GM12891 (cell line): ENCODE measurements at places on chromosomes 1 and 21.

DNA sequence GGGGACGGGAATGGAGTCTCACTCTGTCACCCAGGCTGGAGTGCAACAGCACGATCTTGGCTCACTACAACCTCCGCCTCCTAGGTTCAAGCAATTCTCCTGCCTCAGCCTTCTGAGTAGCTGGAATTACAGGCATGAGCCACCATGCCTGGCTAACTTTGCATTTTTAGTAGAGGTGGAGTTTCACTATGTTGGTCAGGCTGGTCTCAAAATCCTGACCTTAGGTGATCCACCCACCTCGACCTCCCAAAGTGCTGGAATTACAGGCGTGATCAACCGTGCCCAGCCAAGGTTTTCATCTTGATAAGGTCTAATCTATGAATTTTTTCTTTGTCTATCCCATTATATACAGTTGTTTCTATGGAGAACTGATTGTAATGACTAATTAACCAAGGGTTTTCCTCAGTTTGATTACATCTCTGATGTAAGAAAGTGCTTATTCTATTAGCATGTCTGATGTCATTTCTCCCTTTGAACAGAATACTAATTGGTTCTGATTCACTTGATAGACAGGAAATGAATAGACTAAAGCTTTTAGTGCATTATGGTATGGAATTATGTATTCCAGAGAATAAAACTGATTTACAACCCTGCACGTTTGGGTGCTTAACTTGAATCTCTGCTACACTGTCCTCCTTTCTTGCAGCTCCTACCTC is 11.9 kb downstream of the PACC1 start:
- DNase-seq = no peak

GRCh38 chr1:220924331-220924970 is 45.2 kb downstream of the HLX start:
- no peak for DNase-seq

DNA sequence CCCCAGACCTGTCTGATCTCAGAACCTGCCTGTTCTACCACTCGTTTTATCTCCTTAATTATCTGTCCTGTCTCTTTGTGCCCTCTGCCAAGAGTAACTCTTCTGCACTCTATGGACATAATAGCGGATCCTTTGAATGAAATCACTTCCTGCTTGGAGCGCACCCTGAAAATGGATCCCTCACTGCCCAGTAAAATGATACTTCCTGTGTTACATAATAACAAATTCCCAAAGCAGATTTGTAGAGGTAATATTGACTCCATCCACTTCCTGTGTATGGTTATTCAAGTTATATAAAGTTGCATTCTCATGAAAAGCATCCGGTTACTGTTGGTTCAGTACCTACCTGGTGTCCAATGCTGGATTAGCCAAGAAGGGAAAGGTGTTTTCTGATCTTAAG is 246.0 kb downstream of the TRABD2B start:
- DNase-seq = no peak

- no peak for DNase-seq
Measured at GRCh38 chr1:99365141-99365540, 100.8 kb downstream of the PLPPR4 start.

- peak; percentile 39 for DNase-seq
Measured at GRCh38 chr1:154445040-154445472, 39.9 kb downstream of the IL6R start.

- no peak for DNase-seq
Measured at GRCh38 chr1:55156093-55156492, 59.1 kb downstream of the USP24 start.

- DNase-seq = no peak
Measured at GRCh38 chr1:163596541-163597258, 274.9 kb downstream of the NUF2 start.

DNA sequence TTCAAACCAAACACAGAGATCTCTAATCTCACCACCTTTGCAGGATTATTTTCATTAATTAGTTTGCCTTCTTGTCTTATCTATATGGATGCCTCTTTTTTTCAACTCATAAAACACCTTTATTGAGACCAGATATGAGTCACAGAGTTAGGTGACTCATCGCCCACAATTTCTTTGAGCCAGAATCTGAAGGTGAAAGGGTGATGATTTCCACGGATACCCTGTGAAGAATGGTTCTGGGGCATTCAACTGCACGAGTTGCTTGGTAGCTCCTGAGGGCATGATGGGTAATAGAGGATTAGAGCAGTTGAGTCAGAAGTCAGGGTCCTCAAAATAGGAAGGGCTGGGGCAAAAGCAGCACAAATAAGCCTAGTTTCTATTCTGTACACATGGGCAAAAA is 128.2 kb downstream of the TBX19 start:
- no peak for DNase-seq

DNA sequence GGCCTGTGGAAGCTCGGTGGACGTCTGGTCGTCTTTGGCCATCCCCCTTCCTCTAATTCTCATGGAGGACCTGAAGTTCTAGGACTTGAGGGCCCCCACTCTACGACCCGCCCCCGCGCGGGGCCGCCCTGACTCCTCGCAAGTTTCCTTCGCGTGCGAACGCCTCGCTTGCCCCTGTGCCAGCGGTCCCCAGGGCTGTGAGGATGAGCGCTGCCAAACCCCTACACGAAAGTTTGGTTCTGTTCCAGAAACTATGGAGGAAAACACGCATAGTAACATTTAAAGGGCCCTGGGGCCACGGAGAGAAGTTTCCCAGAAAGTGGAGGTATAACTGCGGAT is 304 bp upstream of the GNG12 start:
- no peak for DNase-seq

- no peak for DNase-seq
Measured at GRCh38 chr1:19613171-19613703, 30.9 kb upstream of the NBL1 start.

- no peak for DNase-seq
Measured at GRCh38 chr1:212440419-212440818, 7.7 kb downstream of the NENF start.

GRCh38 chr1:111690306-111690617 is 48.9 kb downstream of the INKA2 start:
- no peak for DNase-seq

DNA sequence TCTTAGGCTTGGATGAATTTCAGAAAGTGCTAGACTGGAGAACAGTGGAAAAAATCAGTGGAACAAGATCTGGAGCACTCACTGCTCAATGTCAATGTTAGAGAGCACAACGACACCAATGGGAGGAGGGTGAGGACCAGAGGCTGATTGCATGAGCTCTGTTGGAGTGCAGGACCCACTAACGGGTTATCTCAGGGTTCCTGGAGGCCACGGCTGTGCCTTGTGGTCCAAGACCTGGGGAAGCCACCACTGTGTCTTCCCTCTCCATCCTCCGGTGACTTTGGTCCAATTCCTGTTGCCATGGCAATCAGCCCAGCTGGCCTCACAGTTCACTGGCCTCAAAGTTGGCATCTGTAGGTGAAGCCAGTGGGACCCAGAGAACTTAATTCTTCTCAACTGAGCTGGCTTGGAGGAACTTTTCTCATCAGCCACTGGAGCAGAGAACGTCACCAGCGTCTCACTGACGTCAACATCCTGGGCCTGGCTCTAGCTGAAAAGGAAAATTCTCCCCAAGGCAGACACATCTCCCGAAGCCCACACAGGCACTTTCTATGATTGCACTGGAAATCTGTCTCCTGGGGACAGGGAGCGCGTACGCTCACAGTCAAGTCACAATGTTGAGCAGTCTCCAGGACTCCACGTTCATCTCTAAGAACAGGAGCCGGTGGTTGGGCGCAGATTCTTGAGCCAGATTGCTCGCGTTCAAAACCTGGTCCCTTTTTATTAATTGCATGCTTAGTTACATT is 21.9 kb upstream of the GPR157 start:
- DNase-seq = no peak

- DNase-seq = no peak
Measured at GRCh38 chr1:35497571-35497970, 59.6 kb downstream of the KIAA0319L start.

- no peak for DNase-seq
Measured at GRCh38 chr1:10339036-10339567, 59.8 kb upstream of the PGD start.

DNA sequence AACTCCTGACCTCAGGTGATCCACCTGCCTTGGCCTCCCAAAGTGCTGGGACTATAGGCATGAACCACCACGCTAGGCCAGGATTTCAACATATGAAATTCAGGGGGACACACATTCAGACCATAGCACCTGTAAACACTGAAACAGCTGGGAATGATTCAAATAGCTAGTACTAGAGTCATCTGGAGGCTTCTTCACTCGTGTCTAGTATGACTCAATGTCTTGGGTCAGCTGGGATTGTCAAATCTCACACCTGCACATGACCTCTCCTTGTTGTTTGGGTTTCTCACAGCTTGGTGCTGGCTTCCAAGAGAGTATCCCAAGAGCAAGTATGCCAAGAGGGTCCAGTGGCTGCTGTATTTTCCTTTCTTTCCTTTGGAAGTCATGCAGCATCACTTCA is 75.1 kb downstream of the PGM1 start:
- DNase-seq = no peak

DNA sequence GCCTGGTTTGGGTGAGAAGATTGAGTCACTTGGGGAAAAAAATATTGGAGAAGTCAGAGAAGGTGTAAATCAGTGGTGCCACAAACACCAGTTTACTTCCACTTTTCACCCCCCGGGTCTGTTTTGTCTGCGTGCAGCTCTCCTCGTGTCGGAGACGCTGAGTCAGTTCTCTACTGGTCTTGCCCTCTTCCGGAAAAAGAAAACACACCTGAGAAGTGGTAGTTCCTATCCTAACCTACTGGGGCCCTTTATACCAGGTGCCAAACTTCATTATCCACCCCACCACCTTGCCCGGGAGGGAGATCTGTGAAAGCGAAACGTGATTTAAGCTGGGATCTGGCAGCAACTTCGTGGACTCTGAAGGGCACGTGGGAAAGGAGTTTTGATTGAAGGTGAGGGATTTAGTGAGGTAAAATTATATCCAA is 855 bp upstream of the IVNS1ABP start:
- DNase-seq = peak; percentile 43

- DNase-seq = no peak
Measured at GRCh38 chr1:232172563-232172962, 457.4 kb downstream of the SIPA1L2 start.

DNA sequence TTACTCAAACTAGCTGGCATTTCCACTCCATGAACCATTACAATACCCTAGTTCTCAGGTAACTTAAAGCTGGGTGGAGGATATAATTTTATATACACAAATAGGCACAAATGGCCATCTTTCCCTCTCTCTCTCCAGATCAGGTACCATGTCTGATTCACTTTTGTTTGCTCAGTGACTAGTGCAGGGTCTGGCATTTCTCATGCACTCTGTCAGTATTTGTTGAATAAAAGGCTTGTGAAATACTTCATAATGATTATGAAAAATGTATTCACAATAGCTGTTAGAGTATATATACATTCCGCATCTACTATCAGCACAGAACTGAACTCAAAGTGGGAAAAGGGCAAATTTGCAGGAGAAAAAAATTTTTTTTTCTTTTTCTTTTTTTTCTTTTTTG is 510.2 kb upstream of the USP24 start:
- DNase-seq = no peak

- DNase-seq = no peak
Measured at GRCh38 chr1:206784471-206784903, 12.2 kb upstream of the IL10 start.

GRCh38 chr1:17891205-17892110 is 136.3 kb downstream of the ACTL8 start:
- DNase-seq = no peak

GRCh38 chr21:44010429-44010828 is 1.7 kb upstream of the TRAPPC10 start:
- no peak for DNase-seq

- no peak for DNase-seq
Measured at GRCh38 chr1:14614341-14614740, 15.9 kb downstream of the KAZN start.

DNA sequence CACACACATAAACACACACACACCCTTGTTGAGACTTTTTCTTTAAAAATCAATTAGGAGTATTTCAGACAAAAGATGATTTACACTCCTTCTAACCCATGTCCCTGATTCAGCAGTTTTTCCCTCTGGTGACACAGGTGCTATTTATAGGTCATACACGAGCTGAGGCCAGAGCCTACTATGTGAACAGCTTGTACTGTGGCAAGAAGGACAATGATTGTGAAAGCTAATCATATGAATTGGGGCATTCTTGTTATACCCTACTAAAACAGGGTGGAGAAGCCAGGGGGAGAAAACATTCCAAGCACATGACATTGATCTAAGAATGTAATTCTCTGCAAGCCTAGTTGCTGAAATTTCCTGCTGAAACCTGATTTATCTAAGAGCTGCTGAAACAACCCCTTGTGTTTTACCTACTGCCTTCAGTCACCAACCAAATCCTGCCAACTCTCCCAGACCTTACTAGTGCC is 60.3 kb downstream of the XCL1 start:
- DNase-seq = no peak

DNA sequence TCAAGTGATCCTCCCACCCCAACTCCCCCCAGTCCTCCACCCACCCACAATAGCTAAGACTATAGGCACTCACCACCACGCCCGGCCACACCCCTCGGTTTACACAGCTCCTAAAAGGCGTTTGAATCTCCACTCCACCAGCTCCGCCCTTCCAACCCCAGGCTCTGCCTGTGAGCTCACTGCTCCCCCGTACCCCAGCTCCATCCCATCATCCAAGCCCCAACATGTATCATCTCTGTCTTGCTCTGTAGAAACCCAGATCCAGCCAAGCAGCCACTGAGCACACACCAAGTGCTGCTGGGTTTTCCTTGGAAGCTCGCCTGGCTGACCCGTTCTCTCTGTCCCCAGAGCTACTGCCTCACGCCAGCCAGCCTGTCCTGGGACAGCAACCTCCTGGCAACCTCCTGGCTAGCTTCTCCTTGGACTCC is 12.0 kb upstream of the S100A2 start:
- no peak for DNase-seq

GRCh38 chr1:156963621-156964020 is 43.2 kb downstream of the LRRC71 start:
- DNase-seq = no peak

- no peak for DNase-seq
Measured at GRCh38 chr1:84374991-84375696, 23.1 kb upstream of the DNASE2B start.

DNA sequence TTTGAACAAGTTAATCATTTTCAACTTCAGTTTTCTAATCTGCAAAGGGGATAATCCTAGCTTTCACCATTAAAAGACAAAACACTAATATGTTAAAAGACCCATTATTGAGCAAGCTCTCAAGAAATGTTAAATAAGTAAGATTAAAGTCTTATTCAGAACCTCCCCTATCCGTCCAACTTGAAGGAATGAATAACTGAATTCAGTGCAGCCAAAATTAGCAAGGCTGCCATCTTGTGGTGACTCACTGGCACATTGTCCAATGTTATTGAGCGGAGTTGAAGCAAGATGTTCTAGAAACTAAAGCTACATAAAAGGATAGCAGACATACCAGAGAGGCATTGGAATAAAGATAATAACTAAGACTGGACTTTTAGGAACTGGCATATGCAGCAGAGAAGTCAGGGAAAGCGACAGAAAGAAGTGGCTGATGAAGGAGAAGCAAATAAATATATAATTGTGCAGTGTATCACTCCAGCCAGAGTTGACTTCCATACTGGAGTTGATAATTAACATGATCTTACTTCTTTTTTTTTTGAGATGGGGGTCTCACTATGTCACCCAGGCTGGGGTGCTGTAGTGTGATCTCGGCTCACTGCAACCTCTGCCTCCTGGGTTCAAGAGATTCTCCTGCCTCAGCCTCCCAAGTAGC is 8.2 kb upstream of the CAP1 start:
- no peak for DNase-seq

GRCh38 chr1:20347699-20348098 is 57.0 kb downstream of the VWA5B1 start:
- no peak for DNase-seq
